Stimulated activated CD4-positive, alpha-beta T cell treated with anti-CD3 and anti-CD28 coated beads, Interleukin-1b, Interleukin-23, amount 100 ng/mL, for 1 hour (primary cell): ENCODE measurements at places on chromosomes 2 and 18.

- no peak for DNase-seq
Measured at GRCh38 chr18:23181547-23181946, 46.3 kb downstream of the CABLES1 start.

GRCh38 chr2:175576270-175576669 is 394.8 kb upstream of the ATP5MC3 start:
- no peak for DNase-seq

DNA sequence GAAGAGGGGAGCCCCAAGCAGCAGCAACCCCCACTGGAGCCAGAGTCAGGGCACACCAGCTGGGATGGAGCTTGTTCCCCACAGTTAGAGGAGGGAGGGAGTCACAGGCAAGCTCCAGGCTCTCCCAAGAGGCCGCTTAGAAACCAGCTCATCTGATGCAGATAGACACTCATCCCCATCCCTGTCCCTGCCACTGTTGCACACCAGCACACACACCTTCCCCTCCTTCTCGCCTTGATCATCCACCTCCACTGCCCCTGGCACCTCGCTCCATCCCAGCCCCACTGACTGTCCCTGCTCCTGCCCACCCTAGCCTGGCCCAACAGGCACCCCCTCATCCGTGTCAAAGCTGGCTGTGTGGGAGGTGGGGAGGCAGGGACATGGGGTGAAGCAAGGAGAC is 1.5 kb upstream of the RUFY4 start:
- no peak for DNase-seq

DNA sequence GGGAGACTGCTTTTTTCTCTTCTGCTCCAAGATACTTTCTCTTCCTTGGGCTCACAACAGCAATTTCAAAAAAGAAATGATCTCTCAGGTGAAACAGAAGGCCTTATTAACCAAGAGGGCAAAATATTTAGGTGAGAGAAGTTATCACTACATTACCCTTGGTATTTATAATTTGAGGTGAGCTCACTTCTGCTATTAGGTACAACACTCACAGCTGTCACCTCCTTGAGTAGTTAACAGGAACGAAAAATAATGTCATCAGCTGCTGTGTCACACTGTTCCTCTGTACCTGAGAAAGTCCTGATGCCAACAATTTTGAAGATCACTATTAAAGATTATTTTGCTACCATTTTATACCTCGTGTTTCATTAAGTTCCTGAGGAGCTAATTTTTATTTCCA is 205.0 kb downstream of the DLGAP1 start:
- DNase-seq = no peak

- no peak for DNase-seq
Measured at GRCh38 chr2:42575458-42576064, 7.1 kb downstream of the MTA3 start.

- DNase-seq = no peak
Measured at GRCh38 chr2:85873679-85874078, 15.1 kb downstream of the ST3GAL5 start.

GRCh38 chr2:100265226-100265625 is 57.1 kb downstream of the LONRF2 start:
- DNase-seq = no peak

- no peak for DNase-seq
Measured at GRCh38 chr2:168470320-168471162, 14.5 kb downstream of the CERS6 start.

GRCh38 chr18:3605486-3605952 is 155.5 kb downstream of the TGIF1 start:
- DNase-seq = no peak

DNA sequence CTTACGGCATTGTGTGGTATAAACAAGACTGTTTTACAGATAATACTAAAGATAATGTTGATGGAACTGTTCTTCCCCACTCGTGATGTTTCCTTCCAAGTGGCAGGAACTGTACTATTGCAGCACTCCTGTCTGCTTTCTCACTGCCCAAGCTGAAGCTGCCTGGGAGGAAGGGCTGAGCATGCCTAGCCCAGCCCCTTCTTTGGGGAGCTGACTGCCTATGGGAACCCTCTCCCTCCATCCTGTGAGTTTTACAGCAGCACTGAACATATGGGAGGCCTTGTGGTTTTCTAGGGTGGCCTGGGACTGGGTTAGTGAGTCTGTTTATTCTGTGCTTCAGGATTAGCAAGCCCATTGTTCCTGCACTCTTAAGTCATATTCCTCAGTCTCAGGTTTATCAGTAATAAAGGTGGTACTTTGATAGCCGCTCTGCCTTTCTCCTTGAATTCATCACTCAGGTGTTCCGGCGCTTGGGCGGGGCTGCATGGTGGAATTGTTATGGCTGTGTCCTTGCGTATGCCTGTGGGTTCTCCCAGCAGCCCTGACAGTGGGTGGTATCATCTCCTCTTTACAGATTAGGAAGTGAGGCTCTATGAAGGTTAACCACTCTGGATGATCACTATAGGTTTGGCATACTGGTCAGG is 379.7 kb downstream of the PTPRM start:
- DNase-seq = no peak

DNA sequence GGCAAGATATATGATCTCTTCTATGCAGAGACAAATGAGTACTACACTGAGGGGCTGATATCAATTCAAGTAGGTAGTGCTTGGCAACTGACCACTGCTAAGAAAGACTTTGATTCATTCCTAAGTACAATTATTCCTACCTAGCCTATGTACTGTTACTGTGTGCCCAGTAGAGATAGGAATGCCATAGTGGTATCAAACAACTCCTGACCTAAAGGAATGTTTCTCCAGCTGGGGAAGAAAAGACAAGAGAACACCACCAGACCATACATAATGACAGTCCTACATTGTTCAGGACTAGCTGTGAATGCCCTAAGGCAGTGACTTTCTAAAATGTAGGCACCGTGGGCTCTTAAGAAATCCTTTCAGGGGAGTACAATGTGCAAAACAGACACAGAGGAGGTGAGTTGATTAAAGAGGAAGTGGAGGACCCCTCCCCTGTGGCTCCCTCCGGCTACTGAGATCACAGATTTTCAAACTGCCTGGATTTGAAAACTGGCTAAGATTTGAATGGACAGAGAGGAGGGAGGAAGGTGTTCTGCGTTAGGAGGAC is 89.1 kb downstream of the ANTXR1 start:
- no peak for DNase-seq

- no peak for DNase-seq
Measured at GRCh38 chr2:108907822-108908712, 81.0 kb downstream of the EDAR start.

DNA sequence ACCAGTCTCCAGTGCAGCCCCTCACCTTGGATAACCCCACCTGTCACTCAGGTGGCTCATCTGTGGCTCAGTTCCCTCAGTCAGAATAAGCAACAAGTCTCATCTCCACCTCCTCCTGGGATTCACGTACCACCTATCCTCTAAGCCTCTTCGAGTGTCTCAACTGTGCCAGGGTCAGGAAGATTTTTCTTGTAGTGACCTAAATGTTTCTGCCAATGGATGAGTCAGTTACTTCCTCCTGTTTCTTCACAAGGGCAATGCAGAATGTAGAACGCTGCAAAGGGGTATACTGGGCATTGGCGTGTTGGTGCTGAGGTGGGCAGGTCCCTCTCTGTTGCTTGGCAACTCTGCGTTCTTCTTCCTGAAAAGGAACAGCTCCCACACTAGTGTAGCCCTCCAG is 213.3 kb upstream of the CXCR4 start:
- no peak for DNase-seq

GRCh38 chr2:127410871-127411652 is 7.2 kb upstream of the PROC start:
- DNase-seq = no peak

DNA sequence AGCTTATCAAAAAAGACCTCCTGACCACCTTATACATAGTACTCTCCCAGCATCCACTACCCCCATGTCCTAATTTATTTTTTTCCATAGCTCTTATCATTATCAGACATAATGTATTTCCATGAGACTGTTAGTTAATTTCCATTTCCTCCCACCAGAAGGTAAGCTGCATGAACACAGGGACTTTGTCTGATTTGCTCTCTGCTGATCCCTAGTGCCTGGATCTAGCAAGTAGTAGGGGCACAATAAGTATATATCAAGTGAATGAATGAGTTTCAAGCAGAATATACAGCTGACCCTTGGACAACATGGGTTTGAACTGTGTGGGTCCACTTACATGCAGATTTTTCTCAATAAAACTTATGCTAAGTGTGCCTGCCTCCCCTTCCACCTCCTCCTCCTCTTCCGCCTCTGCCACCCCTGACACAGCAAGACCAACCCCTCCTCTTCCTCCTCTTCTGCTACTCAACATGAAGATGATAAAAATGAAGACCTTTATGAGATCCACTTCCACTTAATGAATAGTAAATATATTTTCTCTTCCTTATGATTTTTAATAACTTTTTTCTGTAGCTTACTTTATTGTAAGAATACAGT is 53.8 kb downstream of the CTAGE1 start:
- no peak for DNase-seq

DNA sequence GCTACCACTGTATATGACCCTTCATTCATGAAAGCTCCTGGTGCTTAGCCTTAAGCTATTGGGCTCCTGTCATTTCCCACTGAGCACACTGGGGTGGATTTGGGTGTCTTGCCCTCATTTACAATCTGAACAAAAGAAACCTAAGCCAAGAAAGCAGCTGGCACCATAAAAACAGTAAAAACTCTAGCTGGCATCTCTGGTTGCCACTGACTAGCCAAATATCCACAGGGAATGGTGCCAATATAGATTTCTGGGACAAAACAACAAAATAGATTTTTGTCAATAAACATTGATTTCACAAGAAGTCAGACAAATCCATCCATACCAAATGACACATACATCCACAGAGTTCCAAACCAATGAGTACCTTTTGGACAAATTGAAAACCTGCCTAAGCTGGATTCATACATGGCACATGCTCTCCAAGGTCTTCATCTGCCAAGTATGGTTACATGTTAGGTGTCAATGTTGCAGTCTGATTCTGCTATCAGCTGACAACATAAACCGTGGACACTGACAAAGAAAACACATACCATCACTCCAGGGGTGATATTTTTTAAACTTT is 1081.5 kb upstream of the ZEB2 start:
- no peak for DNase-seq
